ENCODE measurements at places on chromosomes 1 and 21.

GRCh38 chr1:159996653-159997052 lies 35.1 kb downstream of the PIGM start:
- DNase-seq, result no peak

DNA sequence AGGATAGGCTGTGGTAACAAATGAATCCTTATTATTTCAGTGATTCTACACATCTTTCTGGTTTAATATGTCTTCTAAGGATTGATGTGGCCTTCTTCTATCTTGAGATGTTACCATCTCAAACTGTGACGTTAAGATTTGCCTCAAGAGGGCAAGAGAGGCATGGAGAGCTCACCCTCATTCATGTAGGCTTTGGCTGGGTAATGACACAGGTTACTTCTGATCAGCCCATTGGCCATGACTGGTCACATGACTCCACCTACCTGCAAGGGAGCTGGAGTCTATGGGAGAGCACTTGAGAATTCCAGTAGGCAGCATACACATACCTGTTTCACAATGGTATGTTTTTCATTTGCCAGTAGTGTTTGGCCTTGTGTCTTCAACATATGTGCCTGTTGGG lies 30.0 kb downstream of the CACHD1 start:
- DNase-seq, result no peak

DNA sequence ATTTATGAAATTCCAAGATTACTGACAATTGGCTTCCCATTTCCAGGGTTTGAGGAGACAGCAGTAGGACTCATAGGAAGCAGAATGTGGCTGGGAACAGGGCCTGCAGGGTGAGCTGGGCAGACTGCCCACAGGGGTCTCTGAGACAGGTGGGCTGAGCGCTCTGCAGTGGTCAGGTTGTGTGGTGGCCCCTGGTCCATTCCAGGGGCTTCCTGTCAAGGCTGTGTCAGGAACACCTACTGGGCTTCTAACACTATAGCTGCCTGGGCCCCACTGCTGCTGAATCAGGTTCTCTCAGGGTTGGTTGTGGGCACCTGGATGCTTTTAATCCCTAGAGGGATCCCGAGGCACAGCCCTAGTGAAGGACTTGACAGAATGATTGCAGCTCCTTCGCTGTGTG lies 72.1 kb downstream of the BACE2 start:
- DNase-seq, result no peak

DNA sequence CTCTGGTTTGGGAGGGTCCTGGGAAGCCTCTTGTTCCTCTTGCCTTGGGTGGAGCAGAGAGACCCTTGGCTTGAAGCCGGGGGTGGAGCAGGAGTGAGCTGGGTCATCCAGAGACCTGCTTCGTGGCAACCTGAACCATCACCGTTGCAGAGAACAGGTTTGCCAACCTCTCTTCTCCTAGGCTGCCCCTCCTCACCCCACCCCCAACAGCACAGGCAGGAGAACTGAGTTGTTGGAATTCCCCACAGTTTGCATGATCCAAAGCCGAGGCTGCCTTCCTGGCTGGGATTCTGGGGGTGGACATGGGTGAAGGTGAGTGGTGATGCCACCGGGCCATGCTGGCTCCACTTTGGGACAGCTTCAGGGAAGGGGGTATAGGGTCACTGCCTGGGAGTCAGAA lies 2.2 kb downstream of the WNT4 start:
- DNase-seq, result no peak

GRCh38 chr21:34743831-34744230 lies 75.0 kb downstream of the CLIC6 start:
- DNase-seq, result no peak

DNA sequence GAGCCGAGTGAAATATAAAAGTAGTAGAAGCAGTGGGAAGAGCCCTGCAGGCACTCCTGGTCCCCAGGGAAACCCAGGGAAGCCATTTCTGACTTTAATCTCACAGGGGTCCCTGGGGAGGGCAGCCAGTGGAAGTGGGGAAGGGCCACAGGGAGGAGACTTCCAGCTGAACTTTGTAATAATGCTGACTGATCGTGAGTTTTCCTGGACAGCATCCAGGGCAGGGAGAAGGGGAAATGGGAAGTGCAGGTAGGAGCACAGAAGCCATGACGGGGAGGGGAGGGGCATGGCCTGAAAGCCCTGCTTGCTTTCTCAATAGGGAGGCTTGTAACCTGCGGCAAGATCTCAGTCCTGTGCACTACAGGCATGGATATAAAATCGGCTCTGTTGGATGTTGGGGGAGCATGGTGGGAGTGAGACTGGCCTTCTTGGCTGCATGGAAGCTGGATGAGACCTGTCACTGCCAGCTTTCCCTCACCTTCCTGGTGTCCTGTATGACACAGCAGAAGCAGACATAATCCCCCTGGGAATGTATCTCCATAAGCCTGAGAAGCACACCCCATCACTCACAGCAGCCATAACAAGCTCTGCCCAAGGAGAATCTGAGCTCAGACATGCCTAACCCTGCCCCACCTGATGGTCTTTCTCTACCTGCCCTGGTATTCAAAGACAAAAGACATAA lies 15.1 kb upstream of the MX1 start:
- no peak for DNase-seq

- DNase-seq, result no peak
Observed at GRCh38 chr1:57329001-57329527, 94.8 kb downstream of the DAB1 start.

- DNase-seq, result no peak
Observed at GRCh38 chr1:94683886-94684285, 136.3 kb upstream of the SLC44A3 start.

DNA sequence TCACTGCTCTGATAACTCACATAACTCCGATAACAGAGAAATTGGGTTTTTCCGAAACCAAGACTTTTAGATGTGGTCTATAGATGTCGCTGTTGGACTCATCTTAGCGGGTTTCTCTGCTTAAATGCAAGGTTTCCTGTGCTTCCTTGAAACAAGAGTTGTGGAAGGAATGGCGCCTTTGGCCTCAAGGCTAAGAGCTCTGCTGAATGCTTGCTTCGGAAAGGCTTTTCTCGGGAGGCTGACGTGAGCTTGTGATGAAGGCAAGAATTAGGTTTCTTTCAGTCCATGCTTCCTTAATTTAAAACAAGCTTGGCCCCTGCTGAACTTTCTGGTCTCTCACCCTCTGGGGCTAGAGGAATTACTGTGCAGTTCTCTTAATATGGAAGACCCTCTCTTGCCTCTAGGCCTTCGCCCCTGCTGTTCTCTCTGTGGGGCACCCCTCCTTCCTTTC lies 113.5 kb downstream of the MAP3K21 start:
- peak; percentile 62 for DNase-seq

All from NCI-H2081 treated with DMSO at 0.1 percent for 48 hours (cell line).